Peyer's patch (tissue), 4 donors: ENCODE measurements at places on chromosomes 4 and X. TPM values are rescaled to one million over a fixed set of nuclear protein-coding genes. Genes with fewer than 3 reads are reported as not detected.

The FAM47C gene
- not detected for total RNA-seq

The PAK3 gene
- total RNA-seq = 0.19 TPM

The MTNR1A gene
- not detected for total RNA-seq

- H3K27ac ChIP-seq = no peak overlapping the region
- DNase-seq = no peak
- no peaks in the 10 kb centered on the region for H3K27me3 ChIP-seq
Observed at GRCh38 chrX:153824348-153824747, 6.0 kb downstream of the PDZD4 start.

The CLCN3 gene
- total RNA-seq = 61.5 TPM
